Germinal center (tissue), 1 donor: ENCODE measurements at places on chromosomes 11 and 22.

DNA sequence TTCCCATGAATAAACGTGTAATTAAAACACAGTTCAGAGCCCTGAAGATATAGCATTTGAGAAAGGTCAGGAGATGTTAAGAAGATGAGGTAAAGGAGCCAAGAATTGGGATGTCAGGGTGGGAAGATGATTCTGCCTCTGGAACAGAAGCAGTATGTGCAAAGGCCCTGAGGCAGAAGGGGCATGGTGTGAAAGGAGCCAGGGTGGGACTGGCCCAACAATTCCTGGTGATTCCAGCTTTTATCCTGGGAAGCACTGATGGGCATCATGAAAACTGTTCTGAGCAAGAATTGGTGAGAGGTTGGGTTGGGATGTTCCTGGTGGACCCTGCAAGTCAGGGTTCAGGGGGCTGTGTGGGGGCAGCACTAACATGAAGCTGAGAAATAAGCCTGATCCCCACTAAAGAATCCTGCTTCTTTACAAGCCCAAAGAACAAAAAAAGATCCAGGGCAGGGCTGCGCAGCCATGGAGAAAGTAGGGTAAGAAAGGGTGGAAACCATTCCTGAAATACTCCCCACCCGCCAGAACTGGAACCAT lies 2.5 kb upstream of the FXYD6 start:
- DNase-seq: no peak

- DNase-seq: no peak
Observed at GRCh38 chr11:130087294-130087926, 17.7 kb downstream of the APLP2 start.

- no peak for DNase-seq
Observed at GRCh38 chr22:25762147-25762546, 20.2 kb downstream of the MYO18B start.

- no peak for DNase-seq
Observed at GRCh38 chr11:58003036-58003435, 20.6 kb upstream of the OR9Q1 start.

DNA sequence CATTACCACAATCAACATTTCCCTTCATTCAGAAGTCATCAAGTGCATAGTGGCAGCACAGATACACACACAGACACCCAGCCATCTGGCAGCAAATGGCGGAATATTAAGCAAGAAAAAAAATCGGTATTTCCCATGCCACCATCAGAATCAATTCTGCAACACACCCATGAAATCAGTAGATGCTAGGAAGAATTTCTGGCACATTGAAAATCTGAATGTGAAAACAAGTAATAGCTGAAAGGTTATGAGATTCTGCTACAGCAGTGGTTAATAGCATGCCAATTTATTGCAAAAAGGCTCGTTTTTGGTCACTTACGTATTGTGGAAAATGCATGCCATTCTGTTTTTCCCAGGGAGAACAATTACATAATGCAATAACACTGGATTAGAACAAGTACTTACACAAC lies 91.1 kb downstream of the PICALM start:
- no peak for DNase-seq

- no peak for DNase-seq
Observed at GRCh38 chr11:116427337-116427902, 345.4 kb downstream of the BUD13 start.

GRCh38 chr11:78418584-78419211 lies 1.1 kb upstream of the GAB2 start:
- DNase-seq: no peak

- DNase-seq: no peak
Observed at GRCh38 chr11:126293726-126294125, 10.1 kb upstream of the DCPS start.

DNA sequence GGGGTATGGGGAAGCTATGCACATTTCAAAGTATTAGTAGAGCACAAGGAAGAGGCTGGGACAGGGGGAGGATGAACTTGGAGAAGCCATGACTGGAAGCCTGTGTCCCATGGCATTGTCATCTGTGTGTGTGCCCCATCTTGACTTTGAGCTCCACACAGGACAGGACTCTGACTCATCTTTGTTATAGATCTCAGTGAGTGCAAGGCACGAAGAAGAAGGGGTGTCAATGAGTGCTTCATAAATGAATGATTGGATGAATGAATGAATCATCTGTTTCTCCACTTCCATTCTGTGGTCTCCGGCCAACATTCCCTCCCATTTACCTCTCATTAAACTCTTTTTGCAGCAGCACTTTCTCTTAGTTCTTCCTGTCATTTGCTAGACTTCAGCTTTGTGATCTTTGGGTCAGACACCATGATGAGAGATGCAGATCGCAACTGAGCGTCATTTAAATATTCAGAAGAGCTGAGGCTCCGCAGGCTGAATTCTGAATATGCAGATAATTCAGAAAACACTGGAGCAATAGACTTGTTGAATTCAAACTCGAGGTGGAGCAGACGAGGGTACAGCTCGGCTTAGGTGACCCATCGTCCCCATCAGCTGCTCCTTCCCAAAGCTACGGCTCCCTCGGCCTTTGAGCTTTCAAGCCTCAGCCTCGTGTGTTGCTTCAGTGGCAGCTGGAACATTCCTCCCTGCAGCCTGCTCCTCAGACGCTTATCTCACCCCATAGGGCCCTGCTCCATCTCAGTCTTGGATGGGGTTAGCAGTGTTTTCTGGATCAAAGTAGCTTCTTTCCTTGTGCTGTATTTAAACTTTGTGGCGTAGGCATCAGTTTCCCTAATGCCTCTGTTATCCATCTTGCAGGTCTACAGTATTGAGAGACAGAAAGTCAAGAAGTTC lies 30.8 kb downstream of the APOL3 start:
- DNase-seq: no peak

- DNase-seq: no peak
Observed at GRCh38 chr11:61838501-61838900, 10.4 kb downstream of the FADS2 start.

DNA sequence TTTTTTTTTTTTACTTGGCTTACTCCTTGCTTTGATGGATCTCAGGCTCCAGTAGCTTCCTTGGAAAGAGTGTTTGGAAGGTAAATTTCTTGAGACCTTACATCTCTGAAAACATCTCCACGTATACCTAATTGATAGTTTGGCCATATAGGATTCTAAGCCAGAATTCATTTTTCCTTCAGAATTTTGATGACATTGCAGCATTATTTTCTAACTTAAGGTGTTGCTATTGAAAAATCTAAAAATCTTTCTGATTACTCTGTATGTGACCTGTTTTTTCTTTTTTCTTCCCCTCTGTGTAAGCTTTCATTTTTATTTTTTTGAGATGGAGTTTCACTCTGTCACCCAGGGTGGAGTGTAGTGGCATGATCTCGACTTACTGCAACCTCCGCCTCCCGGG lies 23.1 kb upstream of the SPTBN2 start:
- no peak for DNase-seq

- DNase-seq: no peak
Observed at GRCh38 chr11:44466531-44467205, 98.8 kb upstream of the CD82 start.

- peak; percentile 75 for DNase-seq
Observed at GRCh38 chr11:66100272-66101065, 30.4 kb downstream of the PACS1 start.

DNA sequence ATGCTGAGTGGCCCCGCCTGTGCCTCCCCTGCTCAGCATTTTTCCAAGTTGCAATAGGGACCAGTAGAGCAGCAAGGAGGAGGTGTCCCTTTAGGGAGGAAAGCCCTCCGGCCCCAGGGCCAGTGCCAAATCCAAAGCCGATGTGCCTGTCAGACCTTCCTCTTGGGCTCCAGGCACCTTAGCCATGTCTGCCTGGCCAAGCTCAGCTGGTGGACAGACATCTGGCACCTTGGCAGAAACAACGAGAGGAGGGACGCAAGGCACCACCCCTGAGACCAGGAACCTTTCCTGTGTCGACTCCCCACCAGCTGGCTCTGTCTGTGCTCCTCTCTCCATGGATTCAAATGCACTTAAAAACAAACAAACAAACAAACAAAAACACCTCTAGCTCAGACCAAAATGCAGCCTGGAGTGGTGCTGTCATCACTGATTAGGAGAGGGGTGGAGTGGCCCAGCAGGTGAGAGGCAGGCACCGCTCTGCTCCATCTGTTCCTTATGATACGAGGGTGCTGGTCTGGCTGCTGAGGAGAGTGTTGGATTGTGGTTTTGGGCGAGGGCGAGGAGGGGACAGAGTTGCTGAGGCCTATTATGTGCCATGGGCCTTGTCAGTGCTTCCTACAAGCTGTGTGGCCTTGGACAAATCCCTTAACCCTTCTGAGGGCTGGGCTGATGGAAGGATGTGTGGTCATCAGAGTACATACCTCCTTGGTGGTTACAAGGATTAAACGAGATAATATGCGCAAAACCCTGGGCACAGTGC lies 46.2 kb downstream of the TP53I11 start:
- no peak for DNase-seq

DNA sequence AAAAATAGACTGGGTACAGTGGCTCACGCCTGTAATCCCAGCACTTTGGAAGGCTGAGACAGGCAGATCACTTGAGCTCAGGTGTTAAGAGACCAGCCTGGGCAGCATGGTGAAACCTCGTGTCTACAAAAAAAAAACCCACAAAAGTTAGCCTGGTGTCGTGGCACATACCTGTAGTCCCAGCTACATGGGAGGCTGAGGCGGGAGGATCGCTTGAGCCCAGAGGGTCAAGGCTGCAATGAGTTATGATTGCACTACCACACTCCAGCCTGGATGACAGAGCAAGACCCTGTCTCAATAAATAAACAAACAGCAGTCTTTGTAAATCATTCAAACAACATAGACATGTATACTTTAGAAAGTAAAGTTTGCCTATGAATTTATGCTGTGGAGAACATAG lies 2.5 kb downstream of the MOV10L1 start:
- DNase-seq: no peak

- DNase-seq: no peak
Observed at GRCh38 chr11:76329983-76330382, 50.9 kb downstream of the THAP12 start.

- DNase-seq: no peak
Observed at GRCh38 chr11:87451395-87451794, 413.7 kb downstream of the TMEM135 start.

- DNase-seq: no peak
Observed at GRCh38 chr11:12922418-12922817, 86.7 kb upstream of the RASSF10 start.

DNA sequence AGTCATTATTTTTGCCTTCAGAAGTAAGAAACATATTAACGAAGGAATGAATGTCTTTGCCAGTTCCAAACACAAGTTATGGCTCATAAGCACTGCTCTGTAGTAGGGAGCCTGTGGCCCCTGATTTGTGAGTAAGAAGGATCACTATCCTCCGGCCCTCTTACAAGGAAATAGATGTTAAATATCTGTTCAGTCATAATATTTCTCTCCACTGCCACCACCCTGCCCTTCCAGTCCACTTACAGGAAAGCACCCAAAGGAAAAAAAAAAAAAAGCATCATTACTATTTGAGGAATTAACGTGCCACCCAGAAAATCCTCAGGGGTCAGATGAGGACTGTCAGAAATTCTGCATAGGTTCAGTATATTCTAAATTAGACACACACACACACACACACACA lies 123.4 kb downstream of the ETS1 start:
- DNase-seq: no peak

DNA sequence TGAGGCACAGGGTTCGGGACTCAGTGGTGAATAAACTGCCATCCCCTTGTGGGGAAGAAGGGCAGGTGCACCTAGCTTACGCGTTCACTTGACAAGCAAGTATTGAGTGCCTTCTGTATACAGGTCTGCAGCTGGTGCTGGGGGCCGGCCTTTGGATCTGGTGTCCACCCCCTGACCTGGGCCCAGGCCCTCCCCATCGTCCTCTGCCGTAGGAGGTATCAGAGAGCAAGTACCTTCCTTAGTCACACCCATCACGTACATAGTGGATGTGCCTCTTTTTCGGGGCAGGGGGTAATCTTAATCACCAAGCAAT lies 53.3 kb downstream of the SMIM38 start:
- no peak for DNase-seq

DNA sequence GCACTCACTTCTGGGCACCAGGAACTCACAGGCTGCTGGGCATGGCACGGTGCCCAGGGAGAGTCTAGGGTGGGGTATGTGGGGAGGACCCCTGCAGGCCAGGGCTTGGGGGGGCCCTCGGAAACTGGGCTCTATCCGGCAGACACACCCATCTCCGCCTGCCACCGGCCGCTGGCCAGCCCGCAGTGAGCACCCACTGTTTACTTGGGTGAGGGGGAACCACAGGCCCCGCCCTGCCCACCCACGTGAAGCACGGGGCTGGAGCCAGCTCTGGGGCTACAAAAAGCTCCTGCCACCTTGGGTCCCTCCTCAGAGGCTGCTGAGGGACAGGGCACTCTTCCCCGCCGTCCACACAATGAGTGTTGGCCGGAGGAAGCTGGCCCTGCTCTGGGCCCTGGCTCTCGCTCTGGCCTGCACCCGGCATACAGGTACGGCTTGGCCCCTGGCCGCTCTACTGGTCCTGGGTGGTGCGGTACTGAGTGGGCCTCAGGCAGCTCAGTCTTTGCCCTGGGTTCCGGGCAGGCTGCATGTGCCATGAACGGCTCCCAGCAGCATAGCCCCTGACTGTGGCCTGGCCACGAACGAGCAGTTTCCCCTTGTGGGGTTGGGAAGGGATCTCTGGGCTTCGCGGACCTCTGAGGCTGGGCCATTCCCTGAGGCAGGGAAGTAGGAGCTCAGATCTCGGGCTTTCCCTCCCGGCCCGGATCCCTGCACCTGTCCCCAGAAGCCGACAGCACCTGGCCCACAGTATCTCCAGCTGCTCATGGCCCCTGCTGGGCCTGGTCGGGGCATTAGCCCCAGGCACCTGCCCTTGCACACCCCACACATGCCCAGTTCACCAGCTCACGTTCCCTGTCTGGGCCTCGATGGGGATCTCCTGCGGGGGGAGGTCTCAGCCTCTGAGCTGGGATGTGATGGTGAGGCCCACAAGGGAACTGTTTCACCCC lies at the start of gene MUC5AC:
MUC5AC (plus strand) TSS at position 309 of the 947 bp plus-strand sequence; CDS start at position 356, 47 bp downstream.
- no peak for DNase-seq

GRCh38 chr11:16745950-16746605 lies 7.6 kb downstream of the C11orf58 start:
- DNase-seq: no peak

GRCh38 chr11:96218901-96219300 lies 124.1 kb downstream of the MAML2 start:
- no peak for DNase-seq

- peak; percentile 24 for DNase-seq
Observed at GRCh38 chr11:36258730-36259360, 30.4 kb downstream of the COMMD9 start.
